Prostate gland (tissue), 2 donors: ENCODE measurements at places on chromosomes 6 and 20. TPM values are rescaled to one million over a fixed set of nuclear protein-coding genes. Genes with fewer than 3 reads are reported as not detected.

- DNase-seq, result no peak
Measured at GRCh38 chr20:53343448-53343847, 250.2 kb downstream of the ZNF217 start.

- no peak for DNase-seq
Measured at GRCh38 chr6:20640181-20640580, 105.9 kb downstream of the CDKAL1 start.

- no peak for DNase-seq
Measured at GRCh38 chr20:61875221-61875885, 190.3 kb downstream of the TAF4 start.

DNA sequence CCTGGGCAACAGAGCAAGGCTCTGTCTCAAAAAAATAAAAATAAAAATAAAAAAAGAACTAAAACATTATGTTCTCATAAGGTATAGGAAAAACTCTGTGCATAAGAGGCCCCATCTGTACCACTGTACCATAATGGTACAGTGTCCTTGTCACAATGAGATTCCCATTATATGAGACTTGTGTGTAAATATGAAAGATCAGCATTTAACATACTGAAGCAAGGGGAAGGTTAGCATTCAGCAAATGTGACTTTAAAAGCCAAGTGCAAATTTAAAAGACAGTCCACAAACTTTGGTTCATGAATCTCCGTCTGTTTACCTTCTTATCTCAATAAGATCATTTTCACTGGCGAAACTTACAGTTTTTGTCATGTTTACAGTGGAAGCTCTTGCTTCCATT, 16.2 kb downstream of the DSP start:
- no peak for DNase-seq

DNA sequence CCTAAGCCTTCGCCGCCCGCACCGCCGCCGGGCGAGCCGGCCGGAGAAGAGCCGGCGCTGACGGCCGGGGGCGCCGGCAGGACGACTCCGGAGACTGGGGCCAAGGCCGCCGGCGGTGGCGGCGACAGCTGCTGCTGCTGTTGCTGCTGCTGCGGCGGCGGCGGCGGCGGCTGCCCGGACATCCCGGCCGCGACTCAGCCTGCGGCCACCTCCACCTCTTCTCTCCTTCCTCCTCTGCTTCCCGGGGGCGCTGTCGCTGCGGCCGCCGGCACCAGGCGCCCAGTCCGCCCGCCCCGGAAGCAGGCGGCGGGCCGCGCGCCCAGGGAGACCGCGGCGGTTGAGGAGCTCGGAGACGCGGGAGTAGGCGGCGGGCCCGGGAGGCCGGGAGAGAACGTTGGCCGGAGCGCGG, 307 bp downstream of the RANBP9 start:
- no peak for DNase-seq

DNA sequence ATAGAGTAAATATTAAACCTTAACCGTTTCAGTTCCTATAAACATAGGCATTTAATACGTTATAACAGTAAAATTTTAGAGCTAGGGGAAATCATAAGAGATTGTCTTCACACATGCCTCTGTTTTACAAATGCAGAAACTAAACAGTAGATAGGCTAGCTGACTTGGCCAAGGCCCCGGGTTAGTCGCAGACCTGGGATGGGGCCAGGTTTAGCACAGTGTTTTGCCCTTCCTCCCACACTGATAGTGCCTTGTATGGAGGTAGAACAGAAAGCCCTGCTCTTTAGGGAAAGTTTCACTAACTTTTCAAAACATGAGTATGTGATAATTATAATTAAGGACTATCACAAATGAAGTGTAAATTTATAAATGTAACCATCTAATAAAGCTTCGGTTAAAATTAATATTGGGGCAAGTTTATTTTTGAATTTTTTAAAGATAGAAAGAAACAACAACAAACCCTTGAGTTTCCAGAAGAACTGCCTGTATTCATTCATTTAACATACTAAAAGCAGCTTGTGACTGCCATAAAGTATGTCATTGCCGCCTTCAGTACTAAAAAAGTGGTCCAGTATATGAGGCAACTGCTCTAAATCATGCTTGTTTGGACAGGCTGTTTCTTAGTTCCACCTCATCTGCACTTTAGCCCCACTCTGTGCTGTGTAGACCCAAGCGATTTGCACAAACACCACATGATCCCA, 62.5 kb upstream of the LOC128125822 start:
- peak; percentile 22 for DNase-seq

GRCh38 chr20:24773751-24774201, 175.3 kb upstream of the CST7 start:
- DNase-seq, result no peak

DNA sequence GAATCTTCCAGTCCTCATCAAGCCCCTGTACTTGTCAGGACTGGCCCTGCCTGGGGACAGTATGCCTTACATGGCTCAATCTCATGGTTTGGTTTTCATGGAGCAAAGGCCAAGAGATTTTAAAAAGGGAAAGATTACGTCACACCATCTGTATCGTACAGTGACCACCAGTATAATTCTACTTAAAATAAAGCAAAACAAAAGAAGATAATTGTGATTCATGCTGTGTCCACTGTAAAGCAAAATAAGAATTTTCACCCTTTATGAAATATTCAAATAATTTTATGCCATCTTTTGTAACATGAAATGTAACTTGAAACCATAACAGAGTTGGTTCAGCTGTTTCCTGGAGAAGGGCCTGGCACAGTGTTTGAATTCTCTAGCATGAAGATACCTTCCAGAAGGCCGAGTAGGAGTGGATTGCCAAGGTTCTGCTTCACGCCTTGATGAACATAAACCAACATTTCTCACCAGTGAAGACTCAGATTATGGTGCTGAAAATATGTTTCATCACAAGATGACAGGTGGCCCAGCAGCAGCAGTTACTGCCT, 486.5 kb downstream of the RFPL4B start:
- DNase-seq, result no peak

DNA sequence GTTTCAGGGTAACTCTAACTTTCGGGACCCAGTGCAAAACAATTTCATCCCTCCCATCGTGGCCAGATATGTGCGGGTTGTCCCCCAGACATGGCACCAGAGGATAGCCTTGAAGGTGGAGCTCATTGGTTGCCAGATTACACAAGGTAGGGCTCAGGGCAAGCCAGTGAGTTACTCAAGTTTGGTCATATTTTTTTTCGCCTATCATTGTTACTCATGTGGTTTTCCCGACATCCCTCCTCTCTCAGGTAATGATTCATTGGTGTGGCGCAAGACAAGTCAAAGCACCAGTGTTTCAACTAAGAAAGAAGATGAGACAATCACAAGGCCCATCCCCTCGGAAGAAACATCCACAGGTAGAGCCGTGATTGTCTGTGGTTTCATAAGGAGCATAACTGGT, 58.2 kb downstream of the DCBLD1 start:
- DNase-seq, result no peak

GRCh38 chr6:157403686-157404051, 22.7 kb downstream of the ZDHHC14 start:
- DNase-seq, result no peak

DNA sequence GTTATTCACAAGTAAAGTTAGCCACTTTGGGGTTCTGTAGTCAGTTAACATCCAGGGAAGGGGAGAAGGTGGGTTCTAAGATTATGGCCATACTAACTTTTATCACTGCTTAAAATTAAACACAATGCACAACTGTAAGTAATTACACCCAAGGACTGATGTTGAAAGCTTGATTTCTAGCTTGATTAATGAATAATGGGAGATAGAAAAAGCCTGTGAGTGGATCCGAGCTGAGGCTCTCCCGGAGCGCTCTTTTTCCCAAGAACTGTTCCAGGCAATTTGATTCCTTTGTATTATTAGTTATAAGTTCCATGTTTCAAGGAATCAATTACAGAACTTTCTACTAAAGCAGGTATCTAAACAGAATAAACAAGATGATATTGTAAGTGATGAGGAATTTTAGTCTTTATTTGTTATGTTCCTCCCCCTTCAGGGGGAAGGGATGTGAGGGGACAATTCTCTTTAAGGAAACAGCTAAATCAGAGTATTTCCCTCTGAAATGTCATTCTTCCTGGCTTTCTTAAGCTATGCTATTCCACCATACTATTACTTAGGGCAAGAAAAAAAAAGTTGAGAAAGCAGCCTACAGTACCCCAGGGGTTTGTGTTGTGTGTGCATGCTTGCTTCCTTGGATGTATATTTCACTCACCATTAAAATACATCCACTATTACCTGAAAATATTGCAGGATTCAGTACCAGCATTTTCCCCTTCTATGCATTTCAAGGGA, 3.8 kb downstream of the TSHZ2 start:
- no peak for DNase-seq

DNA sequence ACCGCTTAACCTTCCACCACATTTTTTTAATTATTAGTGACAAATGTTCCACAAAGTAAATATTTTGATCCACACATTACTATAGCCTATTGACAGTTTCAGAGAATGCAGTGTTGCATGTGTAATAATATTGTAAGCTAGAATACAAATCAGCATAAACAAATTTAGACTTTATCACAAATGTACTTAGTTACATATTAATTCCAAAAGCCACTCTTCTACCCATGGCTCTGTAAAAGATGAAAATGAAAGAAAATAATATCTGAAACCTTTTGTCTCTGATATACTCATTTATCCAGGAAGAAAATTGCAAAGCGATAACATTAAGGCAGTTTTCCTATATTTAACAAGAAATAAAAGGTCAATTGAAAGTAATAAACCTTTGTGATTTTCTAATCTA, 954.0 kb upstream of the MAN1A1 start:
- no peak for DNase-seq

- DNase-seq, result no peak
Measured at GRCh38 chr20:32314768-32315167, 37.3 kb downstream of the KIF3B start.

DNA sequence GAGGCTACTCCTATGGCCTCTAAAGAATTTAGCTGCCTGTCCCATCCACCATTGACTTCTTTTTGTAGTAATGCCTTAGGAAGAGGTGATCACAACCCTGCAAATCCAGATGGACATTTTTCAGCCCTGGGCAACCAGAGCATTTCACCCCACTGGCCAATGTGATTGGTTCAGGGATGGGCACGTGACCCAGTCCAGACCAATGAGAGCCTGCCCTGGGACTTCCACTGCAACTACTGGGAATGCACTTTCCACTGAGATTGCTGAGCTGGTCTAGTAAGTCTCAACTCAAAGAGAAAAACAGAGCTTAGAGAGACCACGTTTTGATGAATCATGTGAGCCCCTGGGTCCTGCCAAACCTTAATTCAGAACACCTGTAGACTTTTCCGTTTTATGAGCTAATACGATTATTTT, 8.9 kb upstream of the UBE2V1 start:
- no peak for DNase-seq

- DNase-seq, result no peak
Measured at GRCh38 chr6:57298741-57299140, 18.7 kb upstream of the PRIM2 start.

GRCh38 chr6:35253249-35253648, 6.3 kb upstream of the ZNF76 start:
- DNase-seq, result no peak

DNA sequence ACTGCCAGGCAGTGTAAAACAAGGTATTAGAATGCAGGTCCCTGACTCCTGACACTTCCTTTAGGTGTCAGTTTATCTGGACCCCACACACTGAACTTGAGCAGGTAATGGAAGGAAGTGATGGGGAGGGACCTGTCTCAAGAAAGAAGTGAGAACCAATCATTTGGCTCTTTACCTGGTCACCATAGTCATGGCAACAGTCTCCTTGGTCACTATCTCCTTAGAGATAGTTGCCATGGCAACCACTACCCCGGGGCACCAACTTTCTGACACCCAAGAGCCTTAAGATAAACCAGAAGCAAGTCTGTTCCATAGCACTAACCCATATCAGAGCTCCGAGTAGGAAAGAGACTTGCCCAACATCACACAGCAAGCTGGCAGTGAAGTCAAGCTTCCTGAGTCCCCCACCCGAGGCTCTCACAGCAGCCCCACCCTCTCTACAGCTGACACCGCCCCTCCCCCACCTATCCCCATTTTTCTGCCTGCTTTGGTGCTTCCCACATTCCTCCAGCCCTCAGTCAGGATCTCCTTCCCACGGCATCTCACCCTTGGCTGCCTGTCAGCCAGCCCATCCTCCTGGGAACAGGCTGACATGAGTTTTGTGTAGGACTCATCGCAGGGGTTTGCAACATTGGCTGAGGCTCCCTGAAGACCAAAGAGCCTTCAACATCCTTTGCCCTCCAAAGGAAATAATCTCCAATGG, 16.3 kb upstream of the HM13 start:
- no peak for DNase-seq

DNA sequence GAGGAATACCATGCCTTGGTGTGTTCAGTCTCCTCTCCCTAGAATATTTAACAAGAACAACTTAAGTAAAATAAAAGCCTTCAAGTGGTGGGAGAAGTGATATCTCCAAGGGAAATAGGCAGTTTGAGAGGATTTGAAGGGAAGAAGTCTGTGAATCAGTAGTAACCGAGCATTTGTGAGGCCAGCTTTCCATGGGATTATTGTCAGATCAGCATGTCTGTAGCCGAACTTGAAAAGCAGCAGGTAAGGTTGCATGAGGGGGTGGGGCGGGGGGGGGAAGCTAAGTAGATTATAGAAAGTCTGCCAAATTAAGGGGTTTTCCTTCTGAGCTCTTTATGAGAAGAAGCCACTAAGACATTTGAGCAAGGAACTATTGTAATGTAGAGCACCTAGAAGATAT, 92.6 kb downstream of the GRIK2 start:
- no peak for DNase-seq

DNA sequence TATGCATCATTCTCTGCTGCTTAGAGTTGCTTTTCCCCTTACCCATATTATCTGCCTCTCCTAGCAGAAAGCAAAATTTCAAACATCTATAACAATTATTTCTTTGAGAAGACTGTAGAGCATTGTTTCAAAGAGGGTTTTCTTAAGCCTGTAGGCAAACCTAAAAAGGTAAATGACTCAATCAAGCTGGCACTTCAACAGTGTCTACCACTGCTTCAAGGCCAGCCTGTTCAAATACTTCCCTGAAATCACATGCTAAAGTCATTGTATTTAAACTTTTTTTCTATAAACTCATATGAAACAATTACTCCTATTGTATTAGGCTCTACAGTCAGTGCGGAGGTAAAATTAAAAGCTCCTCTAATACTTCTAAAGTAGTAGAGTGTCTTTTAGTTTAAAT, 87.1 kb downstream of the OGFRL1 start:
- DNase-seq, result no peak

ARMC12 gene
- total RNA-seq, result 4.4 TPM

POLH gene
- total RNA-seq, result 9.2 TPM

BCAS4 gene
- 11.4 TPM for total RNA-seq

TGM3 gene
- total RNA-seq, result 1.8 TPM

SDCBP2 gene
- 4.0 TPM for total RNA-seq

HLA-F gene
- total RNA-seq, result 62.1 TPM

PTGIS gene
- 12.9 TPM for total RNA-seq
